Activated T-helper 2 cell treated with anti-CD3 and anti-CD28 coated beads, Interferon-gamma antibody, Interleukin-2, Interleukin-4, amounts not matched to agents 10 μg/mL and 5 μg/mL and 100 μg/mL, durations not matched to agents 14 hours and 24 hours and 36 hours (primary cell): ENCODE measurements at places on chromosomes 2 and 18. TPM values are rescaled to one million over a fixed set of nuclear protein-coding genes. Genes with fewer than 3 reads are reported as not detected.

The ACMSD gene
- total RNA-seq, result not detected in 2 replicates

The NPHP1 gene
- total RNA-seq, result 1.0 and 2.2 TPM in 2 replicates

The MYCN gene
- not detected in 2 replicates for total RNA-seq

The DYNAP gene
- total RNA-seq, result not detected in 2 replicates

The DPP10 gene
- total RNA-seq, result not detected in 2 replicates

The EPG5 gene
- total RNA-seq, result 17.1 and 17.4 TPM in 2 replicates

The SLC9A4 gene
- 0.09 TPM in 2 replicates for total RNA-seq

The BIN1 gene
- 48.1 and 51.7 TPM in 2 replicates for total RNA-seq

GRCh38 chr2:217260441-217261115 is 400.7 kb upstream of the TNP1 start:
- no peak overlapping the region for H3K27ac ChIP-seq
- no peaks in the 10 kb centered on the region for H3K4me1 ChIP-seq
- H3K36me3 ChIP-seq, result no peaks in the 10 kb centered on the region
- H3K4me3 ChIP-seq, result no peak overlapping the region
- DNase-seq, result no peak
- H3K27me3 ChIP-seq, result peaks cover 12% of the 10 kb centered on the region

DNA sequence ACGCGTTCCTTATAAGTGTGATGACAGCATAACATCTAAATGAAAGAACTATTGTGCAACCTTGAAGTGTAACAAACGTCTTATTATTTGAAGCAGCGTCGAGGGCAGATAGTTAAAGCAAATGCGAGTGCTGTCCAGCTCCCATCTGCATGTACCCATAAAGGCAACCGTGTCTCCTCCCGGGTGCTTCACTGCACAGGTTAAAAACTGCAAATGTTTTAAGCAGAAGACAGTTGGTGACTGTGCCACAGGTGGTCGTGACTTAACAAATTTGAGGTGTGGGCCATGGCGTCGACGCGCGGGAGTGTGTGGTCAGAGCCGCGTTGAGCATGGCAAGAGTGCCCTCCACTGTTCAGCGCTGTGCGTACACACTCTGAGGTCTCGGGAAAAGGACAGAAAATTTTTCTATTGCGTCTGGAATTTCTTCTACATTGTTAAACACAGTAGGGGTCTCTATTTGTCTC is 6.4 kb downstream of the SALL3 start:
- no peak overlapping the region for H3K27ac ChIP-seq
- H3K4me1 ChIP-seq, result peaks cover 5% of the 10 kb centered on the region
- peaks cover 68% of the 10 kb centered on the region for H3K27me3 ChIP-seq

DNA sequence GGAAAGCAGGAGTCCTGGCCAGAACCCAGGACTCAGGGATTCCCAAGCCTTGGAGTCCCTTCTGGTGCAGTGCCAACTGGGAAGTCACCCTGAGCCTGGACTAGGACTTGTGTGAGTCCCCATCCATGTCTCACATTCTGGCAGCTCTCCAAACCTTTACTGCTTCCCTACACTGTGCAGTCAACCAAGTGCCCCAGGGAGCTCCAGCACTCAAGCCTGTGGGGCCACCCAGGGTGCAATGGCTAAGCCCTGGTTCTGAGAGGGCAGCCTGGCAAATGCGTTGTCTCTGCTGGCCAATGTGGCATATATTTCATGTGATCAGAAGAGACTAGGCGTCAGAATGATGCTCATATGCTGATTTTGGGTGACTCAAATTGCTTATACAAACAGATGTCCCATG is 223.4 kb downstream of the SP3 start:
- no peaks in the 10 kb centered on the region for H3K4me1 ChIP-seq
- DNase-seq, result no peak

- no peak for DNase-seq
- H3K36me3 ChIP-seq, result no peaks in the 10 kb centered on the region
- H3K4me1 ChIP-seq, result no peaks in the 10 kb centered on the region
- H3K4me3 ChIP-seq, result no peak overlapping the region
Observed at GRCh38 chr2:60213865-60214625, 339.4 kb downstream of the BCL11A start.

GRCh38 chr2:96175951-96176350 is 30.7 kb upstream of the DUSP2 start:
- H3K27ac ChIP-seq, result no peak overlapping the region
- no peaks in the 10 kb centered on the region for H3K36me3 ChIP-seq
- H3K27me3 ChIP-seq, result peaks cover 1% of the 10 kb centered on the region
- no peak overlapping the region for H3K4me3 ChIP-seq
- no peak for DNase-seq

GRCh38 chr18:35131387-35132020 is 90.3 kb downstream of the MAPRE2 start:
- DNase-seq, result no peak
- no peak overlapping the region for H3K4me3 ChIP-seq
- H3K4me1 ChIP-seq, result no peaks in the 10 kb centered on the region
- H3K27me3 ChIP-seq, result no peaks in the 10 kb centered on the region

DNA sequence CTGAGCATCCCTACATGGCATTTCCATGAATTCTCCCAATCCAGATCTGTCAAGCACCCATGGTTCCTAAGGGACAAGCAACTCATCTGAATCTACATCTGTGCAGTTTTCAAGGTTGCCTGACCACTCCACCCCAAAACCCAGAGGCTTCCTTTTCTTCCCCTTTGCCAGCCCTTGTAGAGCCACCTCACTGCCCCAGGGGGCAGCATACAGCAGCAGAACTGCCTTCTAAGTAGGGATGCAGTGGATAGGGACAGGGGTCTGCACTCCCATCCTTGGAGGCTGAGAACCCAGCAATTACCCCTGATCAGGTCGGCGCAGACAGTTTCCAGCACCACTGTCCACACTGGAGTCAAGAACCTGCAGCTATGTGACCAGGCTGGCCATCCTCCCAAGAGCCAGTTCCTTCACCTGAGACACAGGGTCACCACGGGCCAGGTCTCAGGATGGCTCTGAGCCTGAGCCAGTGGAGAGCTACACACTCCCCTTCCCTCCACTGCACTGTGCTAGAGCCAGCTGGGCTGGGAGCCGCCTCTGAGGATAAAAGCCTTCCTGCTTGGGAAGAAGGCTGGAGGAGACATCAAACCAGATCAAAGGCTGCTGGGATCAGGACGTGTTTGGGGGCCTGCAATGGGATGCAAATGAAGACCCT is 283.1 kb downstream of the CELF4 start:
- no peaks in the 10 kb centered on the region for H3K36me3 ChIP-seq
- no peaks in the 10 kb centered on the region for H3K4me1 ChIP-seq
- no peak for DNase-seq
- no peaks in the 10 kb centered on the region for H3K27me3 ChIP-seq
- no peak overlapping the region for H3K27ac ChIP-seq

DNA sequence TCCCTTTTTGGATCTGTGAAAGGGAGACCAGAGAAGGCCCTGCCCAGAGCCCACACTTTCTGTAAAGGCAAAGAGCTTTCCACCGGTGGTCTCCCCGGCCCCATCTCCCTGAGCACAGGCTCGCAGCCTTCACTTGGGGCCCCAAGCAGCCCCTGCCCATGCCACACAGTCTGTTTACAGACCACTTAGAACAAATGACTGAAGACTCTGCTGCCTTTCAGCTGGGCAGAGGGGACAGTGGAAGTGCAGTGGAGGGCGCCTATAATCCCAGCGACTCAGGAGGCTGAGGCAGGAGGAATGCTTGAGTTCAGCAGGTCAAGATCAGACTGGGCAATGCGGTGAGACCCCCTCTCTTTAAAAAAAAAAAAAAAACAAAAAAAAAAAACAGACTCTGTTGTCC is 28.9 kb downstream of the SERTAD2 start:
- H3K27ac ChIP-seq, result no peak overlapping the region
- DNase-seq, result no peak
- H3K36me3 ChIP-seq, result no peaks in the 10 kb centered on the region
- H3K27me3 ChIP-seq, result peaks cover 2% of the 10 kb centered on the region
- no peaks in the 10 kb centered on the region for H3K4me1 ChIP-seq
- no peak overlapping the region for H3K4me3 ChIP-seq

DNA sequence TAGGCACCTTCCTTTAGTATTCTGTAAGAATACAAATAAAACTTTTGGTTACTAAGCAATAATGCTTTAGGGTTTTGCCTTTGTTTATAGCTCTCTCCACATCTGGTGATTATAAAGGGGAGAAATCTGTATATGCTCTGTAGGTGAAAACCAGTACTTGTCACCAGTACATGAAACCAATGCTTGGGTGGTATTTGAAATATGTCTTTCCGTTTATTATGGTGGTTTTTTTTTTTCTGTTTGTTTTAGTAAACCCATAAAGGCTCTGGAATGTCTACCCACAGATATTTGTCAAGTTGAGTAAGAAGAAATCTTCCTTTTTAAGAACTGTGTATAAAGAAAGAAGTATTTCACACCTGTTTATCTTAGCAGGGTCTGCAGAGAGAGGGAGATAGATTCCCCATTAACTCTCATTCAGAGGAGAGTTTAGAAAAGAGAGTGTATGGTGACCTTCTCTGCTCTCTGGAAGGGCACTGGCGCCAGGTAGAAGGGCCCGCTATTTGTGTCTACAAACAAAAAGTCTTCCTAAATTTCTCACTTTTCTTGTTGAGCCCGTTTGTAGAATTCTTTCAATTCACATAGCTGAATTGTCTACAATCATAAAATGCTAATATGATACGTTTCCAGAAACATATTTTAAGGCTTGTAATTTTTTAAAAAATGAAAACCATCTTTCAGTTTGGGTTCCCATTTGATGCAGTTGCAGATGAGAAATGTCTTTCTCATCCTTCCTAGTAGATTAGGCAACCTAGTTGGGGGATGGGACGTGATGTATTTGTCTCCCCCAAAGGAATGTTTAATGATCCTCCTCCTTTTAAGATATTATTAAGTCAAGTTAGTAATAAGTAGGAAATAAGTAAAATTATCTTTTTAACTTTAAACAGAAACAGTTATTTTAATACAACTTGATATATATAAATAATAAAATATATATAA is 33.9 kb downstream of the MAP3K20 start:
- H3K36me3 ChIP-seq, result peaks cover 19% of the 10 kb centered on the region
- H3K27me3 ChIP-seq, result peaks cover 10% of the 10 kb centered on the region
- H3K4me1 ChIP-seq, result peaks cover 11% of the 10 kb centered on the region
- no peak overlapping the region for H3K4me3 ChIP-seq
- no peak overlapping the region for H3K27ac ChIP-seq
- no peak for DNase-seq

- H3K4me3 ChIP-seq, result no peak overlapping the region
- H3K27me3 ChIP-seq, result peaks cover 22% of the 10 kb centered on the region
- no peak for DNase-seq
- peaks cover 4% of the 10 kb centered on the region for H3K4me1 ChIP-seq
- no peak overlapping the region for H3K27ac ChIP-seq
- H3K36me3 ChIP-seq, result no peaks in the 10 kb centered on the region
Observed at GRCh38 chr2:43832457-43832856, 6.2 kb downstream of the ABCG5 start.

- peaks cover 28% of the 10 kb centered on the region for H3K4me1 ChIP-seq
- peak overlapping the region; percentile 75 for H3K27ac ChIP-seq
Observed at GRCh38 chr2:105926960-105927678, 182.4 kb downstream of the NCK2 start.

DNA sequence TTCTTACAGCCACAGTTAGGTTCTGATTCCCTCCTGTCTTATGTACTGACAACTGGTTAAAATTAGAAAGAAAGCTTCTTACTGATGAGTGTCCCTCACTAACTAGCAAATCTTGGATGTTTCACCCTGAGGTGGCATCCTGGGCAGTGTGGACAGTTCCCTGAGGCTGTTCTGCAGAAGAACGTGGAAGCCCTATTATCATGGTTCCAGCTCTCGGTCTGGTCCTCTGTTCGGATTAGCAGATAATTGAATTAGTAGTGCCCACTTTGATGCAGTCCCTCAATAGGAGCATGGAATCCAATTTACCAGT is 381.7 kb upstream of the NT5C1B start:
- H3K36me3 ChIP-seq, result no peaks in the 10 kb centered on the region
- no peaks in the 10 kb centered on the region for H3K27me3 ChIP-seq
- H3K27ac ChIP-seq, result no peak overlapping the region
- H3K4me1 ChIP-seq, result no peaks in the 10 kb centered on the region
- no peak overlapping the region for H3K4me3 ChIP-seq

DNA sequence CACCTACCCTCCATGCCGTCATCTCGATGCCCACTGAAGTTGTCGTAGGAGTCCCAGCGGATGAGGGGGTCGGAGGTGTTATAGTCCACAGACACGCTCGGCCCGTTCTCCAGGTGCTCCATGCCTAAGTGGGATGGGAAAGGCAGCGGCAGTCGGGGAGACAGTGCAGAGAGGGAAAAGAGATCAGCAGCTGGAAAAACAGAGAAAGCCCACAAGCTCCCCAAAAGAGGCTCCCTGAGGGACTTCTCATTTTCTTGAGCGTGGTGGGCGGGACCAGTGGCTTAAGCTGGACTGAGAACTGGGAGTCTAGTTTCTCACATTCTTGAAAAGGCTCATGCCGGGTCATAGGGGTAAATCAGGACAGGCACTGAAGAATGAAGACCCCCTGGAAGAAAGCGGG is 121.9 kb downstream of the TNS1 start:
- H3K27me3 ChIP-seq, result no peaks in the 10 kb centered on the region
- H3K4me1 ChIP-seq, result no peaks in the 10 kb centered on the region
- H3K36me3 ChIP-seq, result no peaks in the 10 kb centered on the region
- no peak overlapping the region for H3K4me3 ChIP-seq
- DNase-seq, result no peak
- H3K27ac ChIP-seq, result no peak overlapping the region

DNA sequence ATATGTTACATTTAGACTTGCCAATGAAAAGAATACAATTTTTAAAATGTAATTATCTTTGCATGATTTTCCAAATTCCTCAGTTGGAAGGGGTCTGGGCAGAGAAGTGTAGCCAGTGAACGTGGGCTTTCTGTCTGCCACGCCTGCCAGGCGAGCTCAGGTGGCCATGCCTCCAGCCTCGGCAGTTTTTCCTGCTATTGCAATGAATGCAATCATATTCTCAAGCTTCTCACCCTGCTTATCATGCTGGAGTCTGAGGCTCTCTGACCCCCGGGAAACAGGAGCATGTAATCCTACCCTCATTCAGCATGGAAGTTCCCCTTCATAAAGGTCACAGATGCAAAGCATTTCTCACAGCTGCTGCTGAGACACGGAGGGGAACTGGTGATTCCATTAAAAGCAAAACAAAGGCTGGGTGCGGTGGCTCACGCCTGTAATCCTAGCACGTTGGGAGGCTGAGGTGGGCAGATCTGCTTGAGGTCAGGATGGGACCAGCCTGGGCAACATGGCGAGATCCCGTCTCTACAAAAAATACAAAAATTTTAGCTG is 154.8 kb downstream of the MBP start:
- DNase-seq, result peak; percentile 3
- no peaks in the 10 kb centered on the region for H3K36me3 ChIP-seq
- no peak overlapping the region for H3K27ac ChIP-seq
- no peak overlapping the region for H3K4me3 ChIP-seq

DNA sequence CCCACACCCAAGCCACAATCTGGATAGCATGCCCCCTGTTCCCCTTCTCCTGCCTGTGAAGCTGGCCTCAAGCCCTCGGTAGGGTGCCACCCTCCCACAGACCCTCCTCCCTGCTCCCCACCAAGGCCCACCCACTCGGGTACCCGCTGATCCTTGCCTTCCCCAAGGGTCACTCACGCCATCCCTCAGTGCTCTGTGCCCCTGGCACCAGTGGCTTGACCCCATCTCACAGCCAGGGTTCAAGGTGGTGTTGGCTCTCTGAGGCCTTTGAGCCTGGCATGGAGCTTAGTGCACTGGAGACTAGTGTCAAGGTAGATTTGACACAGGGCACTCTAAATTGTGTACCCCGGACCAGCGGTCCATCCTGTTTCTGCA is 11.9 kb downstream of the ADRA2B start:
- H3K4me3 ChIP-seq, result no peak overlapping the region
- no peaks in the 10 kb centered on the region for H3K36me3 ChIP-seq
- DNase-seq, result no peak
- no peak overlapping the region for H3K27ac ChIP-seq
- no peaks in the 10 kb centered on the region for H3K4me1 ChIP-seq

GRCh38 chr2:113675875-113676274 is 48.8 kb downstream of the RABL2A start:
- peaks cover 5% of the 10 kb centered on the region for H3K4me1 ChIP-seq
- no peaks in the 10 kb centered on the region for H3K27me3 ChIP-seq
- no peaks in the 10 kb centered on the region for H3K36me3 ChIP-seq
- no peak overlapping the region for H3K4me3 ChIP-seq
- no peak for DNase-seq
